T follicular helper cell (primary cell): ENCODE measurements at places on chromosomes 6 and 20.

DNA sequence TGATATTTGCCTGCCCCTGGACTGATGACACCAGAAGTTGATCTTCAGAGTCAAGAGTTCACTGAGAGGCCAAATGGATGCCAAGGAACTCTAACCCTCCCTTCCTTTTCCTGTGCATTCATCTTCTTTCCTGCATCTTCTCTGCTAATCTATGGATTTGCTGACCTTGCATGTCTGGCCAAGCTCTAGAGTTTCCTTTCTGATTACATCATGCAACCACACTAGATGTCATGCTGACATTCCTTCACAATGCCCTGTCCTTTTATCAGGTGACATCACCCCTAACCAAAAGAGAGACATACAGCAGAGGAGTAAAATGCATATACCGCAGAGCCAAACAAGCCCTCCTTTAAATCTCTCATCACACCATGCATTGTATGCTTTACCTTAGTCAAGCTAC is 487.6 kb downstream of the TFAP2A start:
- no peak for DNase-seq

DNA sequence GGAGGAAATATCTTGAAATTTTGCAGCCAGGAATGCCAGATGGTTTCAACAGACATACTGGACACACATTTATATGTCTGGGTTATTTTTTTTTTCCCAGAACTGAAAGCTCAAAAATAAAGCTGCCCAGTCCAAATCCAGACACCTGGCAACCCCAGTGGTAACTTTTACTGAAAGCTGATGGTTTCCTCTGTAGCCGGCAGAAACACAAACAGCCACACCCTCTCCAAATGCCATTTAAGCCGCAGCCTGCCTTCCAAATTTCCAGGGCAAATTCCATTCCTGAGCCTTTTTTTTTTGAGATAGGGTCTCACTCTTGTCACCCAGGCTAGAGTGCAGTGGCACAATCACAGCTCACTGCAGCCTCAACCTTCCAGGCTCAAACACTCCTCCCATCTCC is 6.5 kb upstream of the PREX1 start:
- DNase-seq = no peak

DNA sequence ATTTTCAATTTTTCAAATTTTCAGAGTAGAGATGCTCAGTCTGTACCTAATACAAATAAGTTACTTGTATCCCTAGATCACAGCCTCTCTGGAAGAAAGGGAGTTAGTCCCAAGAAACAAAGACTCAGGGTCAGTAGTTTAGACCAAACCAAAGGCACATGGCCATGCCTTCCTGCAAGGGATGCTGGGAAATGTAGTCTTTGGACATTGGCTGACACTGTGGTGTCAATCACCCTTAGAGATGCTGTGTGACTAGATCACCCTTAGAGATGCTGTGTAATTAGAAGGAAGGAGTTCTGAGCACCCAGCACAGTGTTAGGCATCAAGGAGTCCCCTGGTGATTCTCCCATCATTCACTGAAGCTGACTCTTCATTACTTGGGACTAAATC is 202.1 kb downstream of the NFATC2 start:
- no peak for DNase-seq

DNA sequence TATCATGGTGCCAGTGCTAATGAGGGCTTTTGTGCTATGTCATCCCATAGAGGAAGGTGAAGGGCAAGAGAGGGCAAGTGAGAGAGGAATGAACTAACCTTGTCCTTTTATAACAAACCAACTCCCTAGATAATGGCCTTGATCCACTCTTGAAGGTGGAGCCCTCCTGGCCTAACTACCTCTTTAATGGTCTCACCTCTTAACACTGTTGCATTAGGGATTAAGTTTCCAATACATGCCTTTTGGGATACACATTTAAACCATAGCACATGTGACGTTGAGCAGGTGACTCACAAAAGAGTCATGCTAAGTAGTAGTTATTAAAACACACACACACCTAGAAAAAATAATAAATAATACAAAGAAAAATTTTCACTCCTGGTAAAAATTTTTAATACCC is 36.9 kb downstream of the CCN2 start:
- no peak for DNase-seq

- peak; percentile 60 for DNase-seq
Measured at GRCh38 chr6:27893836-27894807, 18.1 kb downstream of the OR2B2 start.

DNA sequence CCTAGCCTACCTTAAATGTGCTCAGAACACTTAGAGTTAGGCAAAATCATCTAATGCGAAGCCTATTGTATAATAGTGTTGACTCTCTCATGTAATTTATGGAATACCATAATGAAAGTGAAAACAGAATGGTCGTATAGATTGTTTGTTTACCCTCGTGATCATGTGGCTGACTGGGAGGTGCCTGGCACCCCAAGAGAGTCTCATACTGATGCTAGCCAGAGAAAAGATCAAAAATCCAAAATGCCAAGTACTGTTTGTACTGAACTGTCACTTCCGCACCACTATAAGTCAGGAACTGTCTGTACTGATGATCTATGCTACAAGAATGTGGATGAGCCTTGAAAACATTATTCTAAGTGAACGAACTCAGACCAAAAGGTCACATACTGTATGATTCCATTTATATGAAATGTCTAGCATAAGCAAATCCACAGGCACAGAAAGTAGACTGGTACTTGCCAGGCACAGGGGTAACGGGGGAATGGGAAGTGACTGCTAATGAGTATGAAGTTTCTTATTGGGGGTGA is 22.4 kb downstream of the ZMYND8 start:
- DNase-seq = no peak

- no peak for DNase-seq
Measured at GRCh38 chr6:114934079-114934478, 591.3 kb upstream of the HS3ST5 start.

DNA sequence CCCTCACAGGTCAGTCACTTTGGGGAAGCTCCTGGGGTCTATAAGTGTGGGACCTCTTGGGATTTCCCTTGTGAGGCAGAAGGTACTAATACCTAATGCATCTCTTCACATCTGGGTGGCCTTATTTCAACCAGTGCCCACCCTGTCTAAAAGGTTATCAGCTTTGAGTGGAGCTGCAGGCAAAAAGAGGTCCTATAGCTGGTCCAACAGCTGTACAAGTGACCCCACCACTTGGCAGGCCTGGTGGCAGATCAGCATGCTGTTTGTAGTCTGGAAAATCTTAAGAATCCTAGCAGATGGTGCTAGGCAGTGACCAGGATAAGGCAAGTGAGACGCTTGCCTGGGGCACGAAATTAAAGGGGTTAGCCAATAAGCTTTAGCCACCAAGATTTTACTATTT is 51.6 kb upstream of the GTSF1L start:
- DNase-seq = no peak

DNA sequence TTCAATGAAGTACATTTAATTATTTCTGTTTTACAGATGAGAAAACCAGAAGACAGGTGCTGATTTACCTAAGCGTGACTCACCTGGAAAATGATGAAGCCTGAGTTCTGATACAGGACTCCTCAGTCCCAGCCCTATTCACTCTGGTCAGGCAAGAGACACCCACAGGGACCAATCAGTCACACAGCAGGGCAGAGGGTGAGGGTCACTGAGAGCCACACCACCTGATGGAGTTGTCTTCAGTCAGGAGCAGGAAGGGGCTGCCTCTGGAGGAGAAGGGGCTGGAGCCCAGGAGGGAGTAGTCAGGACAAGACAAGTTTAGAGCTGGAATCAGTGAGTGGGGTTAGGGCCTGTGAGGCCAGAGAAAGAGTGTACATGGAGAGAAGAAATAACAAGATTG is 251.2 kb upstream of the MOCS1 start:
- no peak for DNase-seq

- DNase-seq = no peak
Measured at GRCh38 chr6:38279423-38279822, 360.3 kb downstream of the BTBD9 start.

- no peak for DNase-seq
Measured at GRCh38 chr6:71349395-71349794, 60.8 kb downstream of the OGFRL1 start.

DNA sequence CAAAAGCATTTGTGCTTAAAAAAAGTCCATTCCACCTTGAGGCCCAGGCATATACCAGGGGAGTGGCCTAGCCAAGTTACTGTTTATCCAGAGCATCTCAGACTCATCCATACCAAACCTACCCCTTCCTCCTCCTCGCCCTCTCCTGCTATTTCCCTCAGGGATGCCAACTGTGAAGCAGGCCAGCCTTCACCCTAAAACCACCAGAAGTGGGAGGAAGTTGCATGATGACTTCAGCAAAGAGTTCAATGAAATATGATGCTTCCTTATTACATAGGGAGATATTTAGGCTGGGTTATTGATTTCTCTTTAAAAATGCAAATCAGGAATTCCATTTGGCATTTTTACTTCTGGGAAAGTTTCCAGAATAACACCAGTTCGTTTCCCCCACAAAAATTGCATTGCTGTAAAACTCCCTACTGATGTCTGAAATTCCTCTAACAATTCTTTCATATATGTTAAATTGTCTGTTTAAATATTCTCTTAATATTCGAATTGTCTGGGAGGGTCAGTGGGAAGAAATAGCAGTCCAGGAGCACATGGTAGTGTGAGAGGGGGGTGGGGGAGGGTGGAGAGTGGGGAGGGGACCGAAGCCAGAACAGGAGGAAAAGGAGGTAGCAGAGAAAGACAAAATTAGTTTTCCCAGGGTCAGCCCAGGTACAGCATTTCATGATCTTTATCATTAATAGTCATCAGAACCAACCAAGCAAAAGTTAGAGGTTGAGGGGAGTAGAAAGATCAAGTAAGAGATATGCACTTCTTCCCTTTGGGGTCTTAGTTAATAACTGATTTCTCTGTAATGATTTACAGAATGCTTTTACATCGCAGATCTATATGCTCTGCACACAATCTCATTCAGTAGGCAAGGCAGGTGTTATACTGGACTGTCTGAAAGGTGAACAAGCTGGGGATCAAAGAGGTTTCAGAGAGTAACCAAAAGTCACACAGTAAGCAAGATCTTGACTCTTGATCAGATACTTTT is 1.7 kb upstream of the TCP11 start:
- no peak for DNase-seq

DNA sequence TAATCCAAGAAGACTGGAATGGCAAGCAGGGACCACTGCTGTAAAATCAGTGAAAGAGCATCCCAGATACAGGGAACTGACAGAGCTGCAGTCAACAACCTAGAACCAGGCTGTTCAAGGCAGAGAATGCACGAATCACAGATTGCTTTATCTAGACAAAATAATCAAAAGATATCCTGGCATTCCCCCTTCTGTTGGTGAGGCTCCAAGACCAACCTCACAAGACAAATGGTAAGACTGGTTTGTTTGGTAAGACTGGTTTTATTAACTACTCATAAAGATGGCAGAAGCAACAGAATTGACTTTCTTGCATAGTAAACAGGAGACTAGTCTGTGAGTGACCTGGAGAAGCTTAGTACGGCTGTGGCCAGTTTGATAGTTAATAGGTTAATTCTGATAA is 88.8 kb upstream of the AHI1 start:
- no peak for DNase-seq

- DNase-seq = no peak
Measured at GRCh38 chr20:21336455-21337151, 33.5 kb downstream of the XRN2 start.

DNA sequence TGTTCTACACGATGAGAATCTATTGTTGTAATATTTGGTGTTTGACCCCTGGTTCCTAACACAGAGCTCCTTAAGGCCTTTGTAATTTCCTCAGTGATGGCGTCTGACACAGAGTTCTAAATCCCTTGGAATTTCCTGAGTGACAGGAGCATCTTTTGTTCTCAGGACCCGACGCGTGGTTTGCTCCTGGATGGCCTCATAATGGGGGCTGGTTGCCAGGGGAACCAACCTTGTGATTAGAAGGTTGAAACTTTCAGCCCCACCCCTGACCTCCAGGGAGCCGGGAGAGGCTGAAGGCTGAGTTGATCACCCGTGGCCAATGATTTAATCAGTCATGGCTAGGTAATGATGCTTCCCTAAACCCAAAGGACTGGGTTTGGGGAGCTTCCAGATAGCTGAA is 20.5 kb upstream of the ZNF133 start:
- DNase-seq = no peak

DNA sequence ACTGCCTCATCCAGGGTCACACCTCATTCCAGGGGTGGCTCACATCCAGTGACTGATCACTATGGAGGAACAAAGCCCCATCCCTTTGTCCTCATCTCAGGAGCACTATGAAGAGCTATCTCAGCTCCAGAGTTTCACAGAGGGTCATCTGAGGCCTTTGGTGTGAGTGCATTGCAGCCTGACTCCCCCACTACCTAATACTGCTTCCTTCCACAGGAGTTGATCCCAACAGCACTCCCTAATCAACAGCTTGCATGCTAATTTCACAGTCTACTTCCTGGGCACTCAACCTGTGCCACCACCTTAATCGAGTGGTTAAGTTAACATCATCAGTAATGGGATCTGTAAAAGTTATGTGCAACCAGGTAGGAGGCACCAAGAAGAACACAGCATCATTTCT is 37.7 kb downstream of the F13A1 start:
- no peak for DNase-seq
